ENCODE measurements at places on chromosomes 1 and 21. TPM values are rescaled to one million over a fixed set of nuclear protein-coding genes. Genes with fewer than 3 reads are reported as not detected.

TDRD10 gene
- 27.8 TPM for total RNA-seq

PLA2G5 gene
- total RNA-seq = 0.77 TPM

LCE1E gene
- total RNA-seq = not detected

HAPLN2 gene
- total RNA-seq = 1.3 TPM

TPM3 gene
- 689 TPM for total RNA-seq

WDR3 gene
- total RNA-seq = 26.8 TPM

CITED4 gene
- total RNA-seq = 3.6 TPM

C1orf167 gene
- 0.44 TPM for total RNA-seq

UTP25 gene
- 4.6 TPM for total RNA-seq

ADORA1 gene
- 16.3 TPM for total RNA-seq

DNA sequence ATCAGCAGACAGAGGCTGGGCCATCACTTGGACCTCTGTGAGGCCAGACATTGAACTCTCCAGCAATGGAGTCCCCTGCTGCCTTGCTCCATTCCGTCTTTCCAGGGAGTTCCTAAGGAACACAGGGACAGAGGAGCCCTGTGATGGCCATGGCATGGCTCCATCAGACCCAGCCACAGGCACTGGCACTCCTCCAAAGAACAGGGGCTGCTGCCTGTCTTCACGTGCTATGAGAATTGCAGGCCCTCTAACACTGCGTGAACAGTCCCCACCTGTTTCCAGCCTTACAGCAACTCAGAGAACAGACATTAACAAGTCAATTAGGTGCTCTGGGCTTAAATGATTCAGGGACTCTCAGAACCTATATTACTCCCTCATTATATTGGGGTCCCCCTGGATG is 140.8 kb downstream of the ASTN1 start:
- no peak overlapping the region for H3K27ac ChIP-seq
- no peaks in the 10 kb centered on the region for H3K4me1 ChIP-seq
- peaks cover 47% of the 10 kb centered on the region for H3K36me3 ChIP-seq
- H3K4me3 ChIP-seq = no peak overlapping the region

GRCh38 chr1:12445257-12445656 is 172.8 kb downstream of the DHRS3 start:
- no peak overlapping the region for H3K27ac ChIP-seq
- H3K27me3 ChIP-seq = no peaks in the 10 kb centered on the region
- H3K4me1 ChIP-seq = no peaks in the 10 kb centered on the region
- peaks cover 9% of the 10 kb centered on the region for H3K36me3 ChIP-seq
- no peak for DNase-seq

GRCh38 chr1:184507165-184507564 is 120.3 kb downstream of the C1orf21 start:
- no peak overlapping the region for H3K4me3 ChIP-seq
- no peaks in the 10 kb centered on the region for H3K36me3 ChIP-seq
- no peak overlapping the region for H3K27ac ChIP-seq
- H3K4me1 ChIP-seq = peaks cover 22% of the 10 kb centered on the region
- no peaks in the 10 kb centered on the region for H3K27me3 ChIP-seq
- DNase-seq = no peak

DNA sequence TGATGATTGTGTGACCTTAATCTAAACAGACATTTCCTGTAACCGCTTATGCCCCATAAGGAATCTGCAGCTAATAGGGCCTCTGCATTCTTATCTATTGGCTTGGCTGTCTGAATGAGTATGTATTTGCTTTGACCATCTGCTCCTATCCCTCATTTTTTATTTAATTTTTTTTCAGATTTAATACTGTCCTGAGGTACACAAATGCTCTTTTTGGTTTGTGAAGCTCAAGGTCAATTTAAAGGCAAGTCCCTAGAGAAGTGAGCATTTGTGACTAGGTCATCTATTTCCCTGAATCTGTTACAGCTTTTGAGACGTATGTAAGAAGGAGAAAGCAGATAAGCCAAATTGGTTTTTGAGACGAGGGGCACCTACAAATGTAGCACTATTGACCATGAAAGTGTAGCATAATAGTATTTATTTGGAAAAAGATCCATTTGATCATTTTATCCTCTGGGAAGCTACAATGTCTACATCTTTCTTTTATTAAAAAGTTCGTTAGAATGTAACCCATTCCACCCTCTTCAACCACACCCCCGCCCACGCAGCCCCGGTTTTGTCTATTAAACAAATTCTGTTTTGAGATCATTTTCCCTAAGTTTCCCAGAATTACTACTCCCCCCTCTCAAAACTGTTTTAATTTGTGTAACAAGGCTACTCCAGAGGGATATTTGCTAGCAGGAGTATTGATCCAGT is 69.2 kb upstream of the HSPA13 start:
- no peak overlapping the region for H3K4me3 ChIP-seq
- no peak for DNase-seq
- no peak overlapping the region for H3K27ac ChIP-seq
- peaks cover 19% of the 10 kb centered on the region for H3K4me1 ChIP-seq
- H3K36me3 ChIP-seq = no peaks in the 10 kb centered on the region

GRCh38 chr1:235024711-235025421 is 103.8 kb downstream of the TOMM20 start:
- no peaks in the 10 kb centered on the region for H3K27me3 ChIP-seq
- no peaks in the 10 kb centered on the region for H3K36me3 ChIP-seq
- DNase-seq = no peak
- H3K27ac ChIP-seq = peak overlapping the region; percentile 52

DNA sequence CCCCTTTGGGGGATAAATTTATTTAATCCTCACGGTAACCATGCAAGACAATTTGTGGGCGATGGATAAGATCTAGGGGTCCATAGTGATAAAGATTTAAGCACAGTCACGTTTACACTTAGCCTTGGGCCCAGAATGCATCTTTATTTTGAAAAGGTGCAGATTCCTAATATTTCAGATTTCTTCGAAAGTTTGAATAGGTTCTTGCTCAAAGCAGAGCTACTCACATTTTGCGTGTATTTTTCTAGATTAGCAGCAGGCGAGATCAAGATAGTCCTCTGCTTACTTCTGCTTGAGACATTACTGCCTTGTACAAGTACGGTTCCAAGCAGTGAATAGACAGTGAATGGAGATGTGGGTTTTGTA is 647 bp downstream of the TSEN15 start:
- H3K4me1 ChIP-seq = peaks cover 14% of the 10 kb centered on the region
- H3K4me3 ChIP-seq = peak overlapping the region; percentile 97
- H3K27ac ChIP-seq = peak overlapping the region; percentile 83
- no peak for DNase-seq

DNA sequence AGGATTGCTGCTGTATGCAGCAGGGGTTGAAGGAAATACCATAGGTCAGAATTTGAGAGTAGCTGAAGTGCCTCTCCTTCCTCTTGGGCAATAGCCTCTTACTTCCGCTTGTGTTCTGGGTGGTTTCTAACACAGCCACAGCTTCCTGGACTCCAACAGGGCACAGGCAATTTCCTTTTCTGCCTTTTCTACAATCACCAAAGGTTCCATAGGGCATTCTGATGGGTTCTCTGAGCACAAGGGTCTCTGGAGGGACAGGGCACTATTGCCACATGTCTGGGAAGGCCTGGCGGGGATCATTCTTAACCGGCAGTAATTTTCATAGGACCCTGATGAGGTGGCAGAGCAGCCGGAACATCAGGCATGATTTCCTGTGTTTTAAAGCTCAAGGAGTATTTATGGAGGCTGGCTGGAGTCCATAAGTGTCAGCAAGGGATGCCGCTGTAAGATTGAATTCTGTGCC is 5.5 kb upstream of the AGTRAP start:
- H3K36me3 ChIP-seq = no peaks in the 10 kb centered on the region
- H3K27ac ChIP-seq = peak overlapping the region; percentile 90
- H3K4me1 ChIP-seq = peaks cover 23% of the 10 kb centered on the region
- no peak overlapping the region for H3K4me3 ChIP-seq
- peak; percentile 28 for DNase-seq

DNA sequence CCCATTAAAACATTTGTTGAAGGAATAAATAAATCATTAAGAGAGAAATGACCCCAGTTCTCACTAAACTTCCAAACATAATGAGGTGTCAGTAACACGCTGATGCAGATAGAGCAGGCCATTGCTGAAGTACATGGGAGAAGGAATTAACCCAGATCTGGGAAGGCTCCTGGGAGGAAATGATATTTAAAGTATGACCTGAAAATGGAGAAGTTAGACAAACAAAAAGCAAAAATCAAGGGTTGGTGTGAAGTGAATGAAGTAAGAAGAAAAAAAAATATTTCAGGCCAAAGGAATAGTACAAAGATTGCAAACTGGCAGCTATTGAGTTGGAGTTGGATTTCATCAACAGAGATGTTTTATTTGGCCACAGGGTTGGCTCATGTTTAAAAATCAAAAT is 71.4 kb downstream of the RGS2 start:
- no peak overlapping the region for H3K4me3 ChIP-seq
- no peak overlapping the region for H3K27ac ChIP-seq
- H3K4me1 ChIP-seq = peaks cover 10% of the 10 kb centered on the region
- H3K36me3 ChIP-seq = no peaks in the 10 kb centered on the region
- H3K27me3 ChIP-seq = peaks cover 2% of the 10 kb centered on the region
- DNase-seq = no peak

DNA sequence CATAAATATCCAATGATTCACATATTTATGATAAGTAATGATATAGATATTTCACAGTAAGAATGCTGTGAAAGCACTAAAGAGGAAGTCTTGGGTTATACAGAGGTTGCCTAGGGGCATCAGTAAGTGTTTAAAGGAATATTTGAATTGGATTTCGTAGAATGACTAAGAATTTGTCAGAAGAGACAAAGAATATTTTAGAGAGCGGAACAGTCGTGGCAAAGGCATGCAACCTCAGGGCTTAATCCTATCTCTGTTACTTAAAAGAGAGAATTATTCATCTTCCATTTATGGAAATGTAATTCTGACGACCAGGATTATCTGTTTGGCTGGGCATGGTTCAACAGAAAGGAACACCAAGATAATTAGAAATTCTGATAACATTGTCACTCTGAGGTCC is 171.9 kb upstream of the NR5A2 start:
- no peak overlapping the region for H3K4me3 ChIP-seq
- no peaks in the 10 kb centered on the region for H3K27me3 ChIP-seq
- H3K36me3 ChIP-seq = no peaks in the 10 kb centered on the region
- DNase-seq = no peak
- no peak overlapping the region for H3K27ac ChIP-seq

DNA sequence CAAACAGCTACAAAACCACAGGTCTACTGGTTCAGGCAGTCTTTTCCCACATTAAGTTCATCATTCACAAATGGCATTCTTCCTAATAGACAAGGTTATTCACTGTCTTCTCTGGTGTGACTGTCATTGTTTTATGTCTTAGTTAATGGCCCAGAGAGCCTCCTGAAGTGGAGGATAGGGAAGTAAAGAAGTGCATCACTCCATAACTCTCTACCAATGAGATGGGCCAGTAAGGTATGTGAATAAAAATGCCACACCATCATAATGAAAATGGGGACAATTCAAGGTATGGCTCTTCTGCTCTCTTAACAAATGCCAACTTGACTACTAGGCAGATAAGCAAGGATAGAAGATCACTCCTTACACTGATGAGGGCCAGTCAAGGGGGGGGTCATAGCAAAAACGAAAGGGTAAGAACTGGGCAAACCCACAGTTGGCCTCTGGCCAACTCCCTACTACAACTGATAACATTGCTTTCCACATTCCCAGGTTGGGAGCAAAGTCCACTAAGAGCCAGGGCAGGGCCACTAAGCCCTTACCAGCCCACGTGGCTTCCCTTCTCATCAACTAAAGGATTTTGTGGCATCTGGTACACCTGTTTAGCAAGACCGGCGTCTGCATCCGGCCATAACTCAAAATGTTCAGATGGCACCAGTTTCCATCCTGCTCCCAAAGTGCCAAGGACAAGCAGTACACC is 10.0 kb downstream of the PABPC4 start:
- peaks cover 65% of the 10 kb centered on the region for H3K36me3 ChIP-seq
- peak overlapping the region; percentile 22 for H3K4me3 ChIP-seq
- DNase-seq = no peak
- no peak overlapping the region for H3K27ac ChIP-seq
- H3K4me1 ChIP-seq = no peaks in the 10 kb centered on the region

DNA sequence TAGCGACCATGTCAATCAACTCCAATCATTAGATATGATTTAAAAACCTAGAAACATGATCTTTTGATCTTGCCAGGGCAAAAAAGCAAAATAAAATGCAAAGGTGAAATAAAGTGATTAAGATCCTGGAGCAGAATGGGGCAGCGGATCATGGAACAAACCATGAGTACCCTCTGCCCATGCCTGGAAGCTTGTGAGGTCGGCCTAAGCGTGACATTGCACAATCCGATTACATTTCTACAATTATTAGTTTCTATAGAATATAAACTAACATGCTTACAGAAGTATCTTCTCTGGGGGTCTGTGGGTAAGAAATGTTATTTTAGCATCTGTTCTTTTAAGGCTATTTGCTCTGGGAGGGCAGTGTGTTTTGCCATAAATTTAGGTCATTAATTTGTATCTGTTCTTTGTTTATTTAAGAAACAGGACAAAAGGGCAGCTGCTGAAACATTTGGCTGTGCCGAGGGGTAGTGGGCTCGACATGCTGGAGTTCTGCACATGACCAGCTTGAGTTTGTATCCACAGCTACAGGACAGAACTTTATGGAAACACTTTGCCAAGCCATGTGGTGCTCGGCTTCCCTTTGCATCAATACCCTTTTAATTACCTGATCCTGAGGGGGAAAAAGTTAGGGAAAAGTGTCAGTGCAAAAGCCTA is 55.9 kb downstream of the ZBTB18 start:
- no peak overlapping the region for H3K4me3 ChIP-seq
- no peak overlapping the region for H3K27ac ChIP-seq
- no peak for DNase-seq

- H3K4me3 ChIP-seq = no peak overlapping the region
- no peak for DNase-seq
- H3K27me3 ChIP-seq = peaks cover 3% of the 10 kb centered on the region
- no peak overlapping the region for H3K27ac ChIP-seq
Measured at GRCh38 chr1:202572867-202573266, 137.4 kb downstream of the SYT2 start.

GRCh38 chr1:182003025-182003725 is 58.3 kb downstream of the ZNF648 start:
- no peak overlapping the region for H3K27ac ChIP-seq
- no peaks in the 10 kb centered on the region for H3K36me3 ChIP-seq
- no peak for DNase-seq
- no peak overlapping the region for H3K4me3 ChIP-seq

- H3K4me1 ChIP-seq = peaks cover 11% of the 10 kb centered on the region
- no peak within 1 kb of the TSS for H3K27ac ChIP-seq
- peak within 1 kb of the TSS; percentile 56 for H3K4me3 ChIP-seq
Measured at GRCh38 chr1:180229483-180230415, at the start of gene LHX4. TSS of gene LHX4 (plus strand) at chr1:180230264. CDS start at chr1:180230530, 266 bp downstream.

GRCh38 chr1:114668784-114669561 is 876 bp downstream of the DENND2C start:
- no peaks in the 10 kb centered on the region for H3K36me3 ChIP-seq
- peaks cover 3% of the 10 kb centered on the region for H3K27me3 ChIP-seq
- peak overlapping the region; percentile 50 for H3K27ac ChIP-seq
- peak overlapping the region; percentile 91 for H3K4me3 ChIP-seq
- peaks cover 16% of the 10 kb centered on the region for H3K4me1 ChIP-seq

GRCh38 chr1:27487966-27488884 is 1.7 kb downstream of the WASF2 start:
- H3K27me3 ChIP-seq = peaks cover 13% of the 10 kb centered on the region
- peaks cover 5% of the 10 kb centered on the region for H3K36me3 ChIP-seq
- H3K27ac ChIP-seq = peak overlapping the region; percentile 94
- peaks cover 30% of the 10 kb centered on the region for H3K4me1 ChIP-seq
- DNase-seq = no peak

- H3K27me3 ChIP-seq = no peaks in the 10 kb centered on the region
- peaks cover 14% of the 10 kb centered on the region for H3K36me3 ChIP-seq
- no peak overlapping the region for H3K27ac ChIP-seq
Measured at GRCh38 chr21:31665397-31665796, 5.9 kb downstream of the SOD1 start.

GRCh38 chr1:233549917-233550316 is 64.0 kb upstream of the KCNK1 start:
- no peak overlapping the region for H3K4me3 ChIP-seq
- no peak for DNase-seq
- H3K4me1 ChIP-seq = no peaks in the 10 kb centered on the region
- H3K27ac ChIP-seq = no peak overlapping the region
- no peaks in the 10 kb centered on the region for H3K36me3 ChIP-seq
